ENCODE measurements at places on chromosomes 12 and 14.

DNA sequence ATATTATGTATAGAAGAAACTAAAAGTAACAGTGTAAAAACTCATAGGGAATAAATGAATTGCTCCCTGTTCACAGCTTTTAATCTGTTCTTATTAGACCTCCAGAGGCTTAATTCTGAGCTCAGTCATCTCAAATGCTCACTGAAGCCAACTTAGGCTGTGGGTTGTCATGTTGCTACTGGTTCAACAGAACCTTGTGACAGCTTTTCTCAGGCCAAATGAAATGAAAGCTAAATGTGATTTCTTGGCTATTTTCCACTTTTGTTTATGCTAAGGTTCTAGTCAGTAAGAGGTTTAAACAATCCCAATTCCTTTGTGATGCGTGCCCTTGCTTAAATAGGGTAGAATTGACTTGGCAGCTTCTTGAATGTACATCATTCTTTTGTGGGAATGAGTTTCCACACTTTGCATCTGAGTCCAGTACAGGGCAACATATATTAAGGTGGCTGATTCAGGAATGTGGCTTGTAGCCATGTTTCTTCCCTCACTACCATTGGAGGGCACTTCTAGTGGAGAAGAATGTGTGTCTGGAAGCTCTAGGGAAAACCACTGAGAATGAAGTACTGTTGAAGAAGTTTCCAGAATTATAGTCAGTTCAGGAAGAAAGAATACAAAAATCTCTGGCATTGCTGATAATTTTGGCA is 156.4 kb downstream of the NEDD1 start:
- DNase-seq, result no peak

DNA sequence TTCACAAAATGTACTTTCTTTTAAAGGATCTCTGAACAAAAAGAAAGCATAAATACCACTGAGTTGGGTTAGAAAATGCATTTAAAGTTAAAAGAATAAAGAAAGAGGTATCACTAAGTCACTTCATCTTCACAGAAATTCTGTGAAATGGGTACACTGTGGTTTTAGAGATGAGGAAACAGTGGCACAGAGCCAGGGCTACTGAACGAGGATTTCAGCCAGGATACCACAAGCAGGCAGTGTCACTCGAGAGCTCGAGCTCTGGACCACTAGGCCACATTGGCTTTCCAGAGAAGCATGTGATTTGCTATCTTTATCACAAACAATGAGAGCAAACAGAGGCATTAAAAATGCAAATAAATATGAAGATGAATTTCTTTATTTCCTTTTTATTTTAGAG is 51.0 kb downstream of the WDHD1 start:
- DNase-seq, result no peak

GRCh38 chr14:101604935-101605780 is 43.9 kb downstream of the DIO3 start:
- no peak for DNase-seq

DNA sequence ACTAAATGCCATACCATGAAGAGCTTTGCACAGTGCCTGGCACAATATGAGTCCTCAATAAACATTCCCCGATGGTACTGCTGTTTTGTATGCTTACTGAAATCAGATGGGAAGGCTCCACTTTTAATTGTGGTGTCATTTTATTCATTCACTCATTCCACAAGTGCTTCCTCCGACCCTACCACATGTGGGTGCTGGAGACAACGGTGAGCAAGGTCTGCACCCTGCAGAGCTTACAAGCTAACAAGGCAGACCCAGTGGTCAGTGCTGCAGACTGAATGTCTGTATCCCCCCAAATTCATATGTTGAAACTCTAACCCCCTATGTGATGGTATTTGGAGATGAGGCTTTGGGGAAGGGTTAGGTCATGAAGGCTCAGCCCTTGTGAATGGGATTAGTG is 48.3 kb downstream of the RFX4 start:
- DNase-seq, result no peak

GRCh38 chr12:112734859-112735695 is 56.5 kb upstream of the RPH3A start:
- no peak for DNase-seq

GRCh38 chr12:101854747-101855146 is 22.6 kb upstream of the DRAM1 start:
- DNase-seq, result no peak

GRCh38 chr12:97805146-97805545 is 342.5 kb downstream of the RMST start:
- no peak for DNase-seq

DNA sequence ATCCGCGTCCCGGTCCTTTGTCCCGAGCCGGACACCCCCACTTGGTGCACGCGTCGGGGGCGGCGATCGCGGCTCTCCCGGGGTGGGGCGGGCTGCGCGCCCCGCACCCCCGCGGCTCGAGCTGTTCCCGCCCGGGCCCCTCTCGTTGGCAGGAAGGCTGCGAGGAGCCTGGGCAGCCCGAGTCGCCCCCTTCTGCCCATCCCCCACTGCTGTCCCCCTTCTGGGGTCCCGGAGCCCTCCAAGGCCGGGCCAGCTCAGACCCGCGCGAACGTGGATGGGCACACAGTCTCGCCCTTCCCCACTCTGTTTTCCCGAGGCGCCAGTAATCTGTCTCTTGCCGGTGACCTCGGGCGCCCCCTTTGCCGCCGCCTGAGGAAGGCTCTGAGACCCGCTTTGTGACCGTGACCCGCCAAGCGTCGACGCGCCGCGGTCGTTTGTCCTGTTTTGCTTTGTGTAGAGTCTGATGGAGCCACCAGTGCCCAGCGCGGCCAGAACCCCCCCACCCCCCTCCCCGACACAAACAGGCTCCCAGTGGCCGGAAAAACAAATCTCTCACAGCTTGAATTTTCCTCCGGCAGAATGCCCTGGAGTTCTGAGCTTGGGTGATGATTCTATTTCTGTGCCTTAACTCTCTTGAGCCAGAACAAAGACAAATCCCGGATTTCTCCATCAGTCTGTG is 610 bp downstream of the C14orf132 start:
- peak; percentile 26 for DNase-seq

DNA sequence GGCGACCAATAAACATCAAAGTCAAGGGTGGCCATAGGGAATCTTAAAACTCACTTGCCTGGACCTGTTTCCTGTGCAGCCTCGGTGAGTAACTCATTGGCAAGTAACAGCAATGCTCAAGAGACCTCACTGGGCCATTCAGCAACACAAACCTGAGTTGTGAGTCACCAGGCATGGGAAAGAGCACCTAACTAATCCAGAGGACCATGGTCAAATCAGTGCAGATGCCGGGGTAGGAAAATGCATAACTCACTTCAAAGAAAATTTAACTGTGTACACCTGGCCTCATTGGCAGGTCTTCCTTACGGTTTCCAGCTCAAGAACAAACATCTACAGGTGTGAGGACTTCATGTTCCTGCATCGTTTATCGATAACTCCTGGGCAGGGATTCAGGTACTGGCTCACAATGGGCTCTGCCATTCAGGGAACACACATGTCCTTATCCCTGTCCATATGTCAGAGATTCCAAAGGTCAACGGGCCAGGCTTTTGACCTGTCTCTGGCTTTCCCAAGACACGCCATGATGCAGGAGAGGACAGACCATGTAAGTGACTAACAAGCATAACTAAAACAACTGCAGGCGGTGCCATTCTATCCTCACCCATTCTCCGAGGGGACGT is 211.8 kb downstream of the ANO2 start:
- DNase-seq, result no peak

DNA sequence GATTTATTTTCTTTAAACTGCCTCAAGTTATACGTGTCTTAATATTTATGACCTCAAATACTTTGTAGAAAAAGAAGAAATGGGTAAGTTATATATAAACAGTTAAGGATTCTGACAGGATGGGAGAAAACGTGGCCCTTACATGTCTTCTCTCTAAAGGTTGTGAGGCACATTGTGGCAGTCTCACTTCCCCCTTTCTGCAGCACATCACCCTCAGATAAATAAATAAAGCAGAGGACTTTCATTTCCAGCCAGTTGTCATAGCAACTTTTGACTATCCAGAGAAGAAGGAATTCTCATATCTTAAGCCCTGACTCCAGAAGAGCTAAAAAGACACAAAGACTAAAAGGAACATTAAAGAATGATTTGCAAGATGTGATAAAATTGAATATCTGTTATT is 28.8 kb upstream of the CEP83 start:
- no peak for DNase-seq

- no peak for DNase-seq
Observed at GRCh38 chr14:74582910-74583581, 29.0 kb downstream of the LTBP2 start.

GRCh38 chr14:58923751-58924405 is 264.6 kb upstream of the DAAM1 start:
- DNase-seq, result no peak

- no peak for DNase-seq
Observed at GRCh38 chr12:124402248-124403066, 107.6 kb downstream of the RFLNA start.

- peak; percentile 41 for DNase-seq
Observed at GRCh38 chr14:102192840-102193502, 53.3 kb downstream of the WDR20 start.

DNA sequence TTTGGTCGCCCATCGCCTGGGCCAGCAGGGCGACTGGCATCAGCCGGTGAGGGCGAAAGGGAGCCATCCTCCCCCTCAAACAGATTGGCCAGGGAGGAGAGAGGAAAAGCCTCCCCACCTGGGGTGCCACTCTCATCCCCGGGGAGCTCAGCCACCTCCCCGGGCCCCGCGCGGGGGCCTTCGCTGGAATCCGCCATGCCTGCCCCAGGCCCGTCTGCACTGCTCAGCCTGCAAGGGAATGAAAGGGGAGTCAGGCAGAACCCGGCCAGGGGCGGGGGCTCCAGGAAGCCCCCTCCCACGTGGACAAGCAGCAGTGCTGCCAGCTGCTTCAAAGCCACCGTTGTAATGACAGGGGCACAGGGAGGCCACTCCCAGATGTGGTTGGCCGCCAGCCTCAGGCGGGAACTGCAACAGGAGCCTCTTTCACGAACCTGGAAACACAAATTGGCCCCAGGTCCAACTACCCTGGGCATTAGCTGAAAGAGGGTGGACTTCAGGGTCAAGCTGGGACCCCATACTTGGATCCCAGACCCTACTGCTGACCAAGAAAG is 18.5 kb downstream of the TRPV4 start:
- DNase-seq, result no peak

- DNase-seq, result no peak
Observed at GRCh38 chr12:73517859-73518258, 1019.8 kb upstream of the ATXN7L3B start.

- no peak for DNase-seq
Observed at GRCh38 chr14:99183311-99183710, 88.7 kb downstream of the BCL11B start.

DNA sequence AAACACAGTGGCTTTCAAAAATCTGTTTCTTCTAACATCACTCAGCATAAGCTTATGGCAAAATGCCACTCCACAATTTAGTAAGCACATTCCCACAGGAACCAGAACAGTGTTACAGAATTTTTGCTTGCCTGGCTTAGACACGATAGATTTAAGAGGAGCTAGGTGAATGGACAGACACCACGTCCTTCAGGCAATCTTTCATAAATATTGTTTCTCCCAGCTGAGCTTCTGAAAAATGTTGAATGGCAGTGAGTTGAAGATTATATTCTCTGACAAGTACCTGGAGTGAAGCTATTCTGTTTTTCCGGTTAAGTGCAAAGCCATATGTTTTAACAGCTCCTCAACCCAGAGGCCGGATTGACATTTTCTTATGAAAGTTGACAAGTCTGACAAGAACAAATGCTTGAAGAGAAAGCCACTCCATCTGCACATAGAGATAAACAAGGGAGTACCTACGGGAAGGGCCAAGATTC is 102.0 kb downstream of the FSCB start:
- no peak for DNase-seq
